Naive thymus-derived CD4-positive, alpha-beta T cell (primary cell): ENCODE measurements at places on chromosomes 6 and 20. TPM values are rescaled to one million over a fixed set of nuclear protein-coding genes. Genes with fewer than 3 reads are reported as not detected.
A peak's percentile ranks its signal among the peaks of the same experiment; 100 is the strongest.

RAB32 gene
- total RNA-seq, result 2.3 TPM

HCRTR2 gene
- not detected in 2 replicates for total RNA-seq

DNA sequence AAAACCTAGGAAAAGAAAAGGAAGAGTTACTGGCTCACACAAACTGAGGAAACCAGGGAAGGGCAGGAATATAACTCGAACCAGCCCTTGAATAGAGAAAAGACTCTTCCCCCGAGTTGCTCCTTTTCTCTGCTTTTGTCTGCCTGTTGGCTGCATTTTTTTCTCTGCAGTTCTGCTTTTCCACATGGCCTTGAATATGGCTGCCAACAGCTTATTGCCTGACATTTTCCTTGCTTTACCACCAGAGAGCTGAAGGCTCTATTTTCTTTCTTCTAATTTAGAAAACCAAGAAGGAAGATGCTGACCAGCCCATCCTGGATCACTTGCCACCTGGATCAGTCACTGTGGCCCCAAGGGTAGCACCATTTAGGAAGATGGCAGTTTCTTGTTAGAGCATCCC lies 164.8 kb upstream of the MAN1A1 start:
- no peaks in the 10 kb centered on the region for H3K36me3 ChIP-seq
- no peaks in the 10 kb centered on the region for H3K4me1 ChIP-seq
- H3K27me3 ChIP-seq, result no peaks in the 10 kb centered on the region
- H3K27ac ChIP-seq, result no peak overlapping the region

GRCh38 chr20:46963758-46964617 lies 69.3 kb downstream of the EYA2 start:
- no peaks in the 10 kb centered on the region for H3K27me3 ChIP-seq
- H3K4me1 ChIP-seq, result no peaks in the 10 kb centered on the region
- no peak for DNase-seq
- H3K4me3 ChIP-seq, result no peak overlapping the region
- H3K36me3 ChIP-seq, result no peaks in the 10 kb centered on the region

- H3K4me3 ChIP-seq, result peak overlapping the region; percentile 3
- DNase-seq, result no peak
- peaks cover 40% of the 10 kb centered on the region for H3K4me1 ChIP-seq
- no peak overlapping the region for H3K27ac ChIP-seq
- H3K36me3 ChIP-seq, result no peaks in the 10 kb centered on the region
These were observed 766 bp downstream of the OLIG3 start for GRCh38 chr6:137493218-137494038.
